Pons (tissue), 1 donor: ENCODE measurements at places on chromosomes 16 and 17.

- DNase-seq: no peak
These were observed 93.3 kb downstream of the ASIC2 start for GRCh38 chr17:33199571-33200510.

DNA sequence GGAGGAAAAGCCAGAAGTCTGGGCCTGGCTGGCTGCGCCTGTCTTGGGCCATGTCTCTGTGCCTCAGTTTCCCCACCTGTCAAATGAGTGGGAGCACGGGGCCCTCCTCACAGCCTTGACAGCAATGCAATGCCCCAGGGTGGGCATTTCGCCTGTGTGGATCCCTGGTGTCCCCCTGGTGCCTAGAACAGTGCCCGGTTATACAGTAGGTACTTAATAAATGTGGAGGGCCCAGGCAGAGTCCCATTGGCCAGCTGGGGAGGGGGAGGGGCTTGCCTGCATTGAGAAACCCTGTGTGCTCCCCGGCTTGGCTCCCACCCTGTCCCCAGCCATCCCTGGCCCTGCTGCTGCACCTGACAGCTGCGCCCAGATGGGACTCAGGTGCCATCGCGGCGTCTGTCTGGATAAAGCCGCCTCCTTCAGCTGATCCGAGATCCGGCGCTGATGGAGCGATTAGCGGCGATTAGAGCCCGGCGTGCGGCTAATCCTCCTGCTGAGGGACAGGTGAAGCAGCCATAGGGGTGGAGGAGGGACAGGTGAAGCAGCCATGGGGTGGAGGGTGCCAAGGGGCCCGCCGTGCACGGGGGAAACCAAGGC lies 12.4 kb downstream of the ZFPM1 start:
- no peak for DNase-seq

DNA sequence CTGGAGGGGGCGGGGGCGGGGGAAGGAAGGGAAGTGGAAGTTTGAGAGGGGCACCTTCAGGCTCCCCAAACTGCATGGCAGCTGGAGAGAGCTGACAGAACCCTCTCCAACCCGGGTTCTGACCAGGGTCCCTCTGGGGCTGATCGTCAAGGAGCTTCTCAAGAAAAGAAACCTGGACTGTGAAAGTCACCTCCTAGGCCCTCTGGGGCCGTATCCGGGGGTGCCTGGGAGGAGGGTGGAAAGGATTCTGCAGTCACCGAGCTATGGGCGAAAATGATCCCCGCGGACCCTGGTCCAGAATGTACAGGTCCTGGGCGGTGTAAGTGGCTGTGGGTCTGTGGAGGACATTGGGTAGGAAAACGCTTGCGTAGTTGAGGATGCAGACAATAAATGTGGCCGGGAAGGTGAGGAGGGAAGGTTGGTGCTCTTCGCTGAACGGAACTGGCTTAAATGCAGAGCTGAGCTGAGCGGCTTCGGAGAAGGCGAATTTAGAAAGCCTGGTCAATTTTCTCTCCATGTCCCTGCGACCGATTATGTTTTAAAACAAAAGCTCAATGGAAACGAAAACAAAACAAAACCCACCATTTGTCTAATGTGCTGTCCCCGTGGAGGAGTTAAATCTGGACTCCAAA lies 3.6 kb upstream of the LHX1 start:
- no peak for DNase-seq

DNA sequence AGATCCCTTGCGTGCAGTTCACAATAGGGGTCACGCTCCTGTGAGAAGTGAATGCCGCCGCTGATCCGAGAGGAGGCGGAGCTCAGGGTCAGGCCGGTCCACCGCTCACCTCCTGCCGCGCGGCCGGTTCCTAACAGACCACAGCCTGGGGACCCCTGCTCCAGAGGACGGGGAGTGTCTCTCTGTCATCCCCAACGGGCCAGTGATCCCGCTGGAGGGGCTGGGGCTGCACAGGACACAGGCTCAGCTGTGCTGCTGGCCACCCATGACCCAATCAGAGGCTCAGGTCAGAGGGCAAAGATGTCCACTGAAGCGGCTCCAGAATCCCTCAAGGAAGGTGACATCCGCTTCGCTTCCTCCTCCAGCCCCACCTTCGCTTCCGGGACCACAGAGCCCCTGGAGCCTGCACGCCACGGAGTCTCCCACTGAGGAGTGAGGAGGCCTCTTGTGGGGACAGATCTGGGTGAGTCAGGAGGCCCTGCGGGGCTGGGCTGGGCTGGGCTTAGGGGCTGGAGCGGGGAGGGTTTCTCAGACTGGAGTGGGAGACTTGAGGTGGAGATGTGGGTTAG lies 115.4 kb downstream of the METRNL start:
- DNase-seq: no peak

- DNase-seq: no peak
These were observed 13.3 kb upstream of the CAVIN1 start for GRCh38 chr17:42436391-42436790.

DNA sequence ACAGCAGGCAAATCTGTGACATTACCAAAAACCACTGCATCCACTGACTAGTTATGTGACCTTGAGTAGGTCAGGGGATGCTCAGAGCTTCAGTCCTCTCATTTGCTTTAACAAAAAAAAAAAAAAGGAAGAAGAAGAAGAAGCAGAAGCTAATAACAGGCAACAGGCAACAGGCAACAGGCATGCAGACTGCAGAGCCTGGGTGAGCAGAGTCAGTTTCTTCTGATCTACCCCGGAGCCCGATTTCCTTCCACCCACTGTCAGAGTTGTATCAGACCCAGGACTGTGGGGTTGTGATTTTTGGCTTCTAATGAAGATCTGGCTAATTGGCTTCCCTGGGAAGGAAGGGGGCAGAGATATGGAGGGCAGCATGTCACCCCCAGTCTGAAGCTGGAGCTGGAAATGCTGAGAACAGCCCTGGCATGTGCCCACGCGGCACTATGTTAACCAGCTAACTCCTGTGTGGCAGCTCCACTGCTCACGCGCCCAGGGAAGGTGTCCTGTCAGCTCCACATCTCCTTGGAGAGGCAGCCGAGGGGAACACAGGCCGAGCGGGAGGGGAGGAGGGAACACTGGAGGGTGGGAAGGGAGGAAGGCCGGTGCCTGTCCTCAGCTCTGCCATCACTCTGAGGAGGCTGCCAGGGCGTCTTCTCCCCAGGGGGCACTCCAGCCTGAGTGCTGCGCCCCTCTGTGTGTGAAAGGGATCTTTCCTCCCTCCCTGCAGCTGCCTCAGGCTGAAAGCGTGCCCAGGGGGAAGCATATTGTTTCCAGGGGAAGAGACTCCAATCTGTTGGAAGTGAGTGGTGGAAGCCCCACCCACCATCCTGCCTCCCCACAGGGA lies 17.6 kb downstream of the SRCIN1 start:
- no peak for DNase-seq

GRCh38 chr16:74275031-74275636 lies 21.5 kb upstream of the PSMD7 start:
- DNase-seq: no peak

DNA sequence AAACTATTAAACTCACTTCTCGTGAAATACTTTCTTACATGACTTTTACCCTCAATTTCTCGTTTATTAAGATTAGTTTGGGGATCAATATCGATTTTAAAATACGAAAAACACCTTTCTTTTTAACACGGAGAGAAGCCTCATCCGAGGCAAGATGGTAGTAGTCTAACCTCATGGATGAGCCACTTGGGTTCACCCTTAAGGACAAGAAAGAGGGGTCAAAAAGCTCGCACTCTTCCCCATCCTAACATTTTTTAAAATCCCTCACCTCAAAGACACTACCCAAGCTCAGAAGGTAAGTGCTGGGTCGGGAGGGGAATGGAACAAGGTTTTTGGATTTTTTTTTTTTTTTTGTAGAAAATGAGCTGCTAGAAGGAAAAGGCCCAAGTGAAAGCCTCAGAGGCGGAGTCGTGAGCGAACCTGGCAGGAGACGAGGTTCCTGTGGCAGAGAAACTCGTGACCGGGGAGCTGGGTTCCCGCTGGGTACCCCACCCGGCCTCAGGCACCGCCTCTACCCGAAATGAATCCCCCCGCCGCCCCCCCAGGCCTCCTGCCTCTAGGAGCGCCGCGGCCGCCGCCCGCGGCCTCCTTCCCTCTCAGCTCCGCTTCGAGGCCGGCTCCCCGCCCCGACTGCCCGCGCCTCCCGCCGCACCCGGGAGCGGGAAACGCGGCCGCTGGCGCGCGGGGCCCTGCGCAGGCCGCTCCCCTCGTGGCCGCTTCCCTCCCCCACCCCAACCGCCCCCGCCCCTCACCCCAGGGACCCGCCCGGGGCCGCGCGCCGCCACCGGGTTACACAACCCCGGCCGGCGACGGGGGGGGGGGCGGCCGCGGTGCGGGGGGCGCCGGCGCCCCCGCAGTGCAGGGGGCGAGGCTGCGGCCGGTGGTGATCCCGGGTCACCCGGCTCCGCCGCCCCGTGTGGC lies 1.6 kb downstream of the NUFIP2 start:
- peak; percentile 47 for DNase-seq

GRCh38 chr16:72975809-72976437 lies 72.0 kb downstream of the ZFHX3 start:
- DNase-seq: no peak

- no peak for DNase-seq
These were observed 408 bp downstream of the LMF1 start for GRCh38 chr16:970386-970765.

- DNase-seq: no peak
These were observed 66.9 kb upstream of the MRTFB start for GRCh38 chr16:14004031-14004728.

DNA sequence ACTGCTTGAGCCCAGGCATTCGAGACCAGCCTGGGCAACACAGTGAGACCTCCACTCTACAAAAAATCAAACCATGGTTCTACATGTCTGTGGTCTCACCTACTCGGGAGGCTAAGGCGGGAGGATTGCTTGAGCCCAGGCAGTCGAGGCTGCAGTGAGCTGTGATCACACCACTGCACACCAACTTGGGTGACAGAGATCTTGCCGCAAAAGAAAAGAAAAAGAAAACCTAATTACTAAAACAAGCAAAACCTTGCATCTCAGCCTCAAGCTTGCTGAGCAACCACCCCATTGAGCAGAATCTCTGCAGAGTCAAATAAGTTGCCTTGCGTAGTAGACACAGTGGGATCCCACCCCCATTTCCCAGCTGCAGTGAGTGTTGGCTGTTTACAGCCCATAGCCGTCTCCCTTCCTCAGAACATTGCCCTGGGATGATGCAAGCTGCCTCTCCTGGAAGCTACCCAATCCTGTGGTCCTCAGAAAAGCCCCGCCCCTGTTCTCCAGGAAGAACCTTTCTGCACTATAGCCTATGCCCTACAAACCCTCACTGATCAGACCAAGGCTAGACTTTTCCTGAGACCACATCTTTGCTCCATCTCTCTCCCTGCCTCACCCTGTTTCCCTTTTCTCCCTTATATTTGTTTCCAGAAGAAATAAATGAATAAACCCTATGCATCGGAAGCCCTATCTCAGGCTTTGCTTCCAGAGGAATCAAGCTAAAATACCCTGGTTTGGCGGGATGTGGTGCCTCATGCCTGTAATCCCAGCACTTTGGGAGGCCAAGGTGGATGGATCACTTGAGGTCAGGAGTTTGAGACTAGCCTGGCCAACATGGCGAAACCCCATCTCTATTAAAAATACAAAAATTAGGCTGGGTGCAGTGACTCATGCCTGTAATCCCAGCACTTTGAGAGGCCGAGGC lies 16.7 kb upstream of the ERN2 start:
- no peak for DNase-seq

DNA sequence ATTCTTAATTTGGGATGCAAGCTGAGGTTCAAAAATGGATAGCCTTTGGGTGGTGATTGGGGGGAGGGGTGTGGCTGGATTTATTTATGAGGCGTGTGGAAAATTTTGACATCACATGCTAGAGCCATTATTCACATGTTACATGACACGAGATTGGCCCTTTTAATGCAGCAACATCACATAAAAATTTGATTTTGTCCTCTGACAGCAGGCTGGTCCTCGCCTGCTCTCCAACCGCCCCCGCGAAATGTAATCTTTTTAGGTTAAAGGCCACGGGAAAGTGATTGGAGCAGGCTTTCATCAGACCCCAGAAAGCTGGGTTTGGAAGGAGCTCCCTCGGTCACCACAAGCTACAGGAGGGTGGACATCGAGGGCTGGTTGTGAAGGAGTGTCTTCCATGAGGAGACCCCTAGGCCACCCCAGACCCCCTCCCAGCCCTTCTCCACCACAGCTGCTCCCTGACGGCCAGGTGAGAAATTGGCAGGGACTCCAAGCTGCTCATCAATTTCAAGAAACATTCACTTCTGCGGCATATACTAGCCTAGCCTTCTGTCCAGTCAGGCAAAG lies 502.7 kb upstream of the PSMD7 start:
- DNase-seq: no peak

DNA sequence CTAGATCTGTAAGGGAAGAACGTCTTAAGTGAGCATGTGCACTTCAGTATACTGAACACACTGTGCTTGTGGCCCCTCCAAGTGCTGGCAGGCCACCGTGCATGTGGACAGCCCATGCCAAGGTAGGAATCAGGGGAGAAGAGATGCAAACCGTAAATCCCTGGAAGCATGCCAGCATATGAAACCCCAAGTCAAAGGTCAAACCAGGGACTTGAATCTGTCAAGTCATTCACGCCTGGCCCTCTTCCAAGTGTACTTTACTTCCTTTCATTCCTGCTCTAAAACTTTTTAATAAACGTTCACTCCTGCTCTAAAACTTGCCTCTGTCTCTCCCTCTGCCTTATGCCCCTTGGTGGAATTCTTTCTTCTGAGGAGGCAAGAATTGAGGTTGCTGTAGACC lies 2.8 kb upstream of the ATXN2L start:
- DNase-seq: no peak
